NCI-H1092 treated with DMSO at 0.1 percent for 48 hours (cell line): ENCODE measurements at places on chromosomes 11 and 22.

DNA sequence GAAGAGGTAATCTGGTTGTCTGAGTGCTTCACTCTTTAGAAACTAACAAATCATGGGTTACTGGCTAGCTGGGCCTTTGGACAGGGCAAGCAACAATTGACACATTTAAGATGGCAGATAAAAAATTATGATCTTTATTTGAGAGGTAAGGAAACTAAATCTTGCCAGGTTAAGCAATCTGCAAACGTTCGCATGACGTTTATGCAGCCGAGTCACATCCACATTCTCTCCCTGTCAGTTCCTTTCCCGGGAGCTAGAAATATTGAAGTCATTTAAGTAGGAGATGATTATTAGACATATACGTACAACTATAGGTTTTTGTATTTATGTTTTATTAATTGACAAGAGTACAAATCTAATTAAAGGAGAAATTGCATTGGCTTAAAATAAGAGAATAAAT, 57.4 kb upstream of the RCN1 start:
- DNase-seq: no peak

DNA sequence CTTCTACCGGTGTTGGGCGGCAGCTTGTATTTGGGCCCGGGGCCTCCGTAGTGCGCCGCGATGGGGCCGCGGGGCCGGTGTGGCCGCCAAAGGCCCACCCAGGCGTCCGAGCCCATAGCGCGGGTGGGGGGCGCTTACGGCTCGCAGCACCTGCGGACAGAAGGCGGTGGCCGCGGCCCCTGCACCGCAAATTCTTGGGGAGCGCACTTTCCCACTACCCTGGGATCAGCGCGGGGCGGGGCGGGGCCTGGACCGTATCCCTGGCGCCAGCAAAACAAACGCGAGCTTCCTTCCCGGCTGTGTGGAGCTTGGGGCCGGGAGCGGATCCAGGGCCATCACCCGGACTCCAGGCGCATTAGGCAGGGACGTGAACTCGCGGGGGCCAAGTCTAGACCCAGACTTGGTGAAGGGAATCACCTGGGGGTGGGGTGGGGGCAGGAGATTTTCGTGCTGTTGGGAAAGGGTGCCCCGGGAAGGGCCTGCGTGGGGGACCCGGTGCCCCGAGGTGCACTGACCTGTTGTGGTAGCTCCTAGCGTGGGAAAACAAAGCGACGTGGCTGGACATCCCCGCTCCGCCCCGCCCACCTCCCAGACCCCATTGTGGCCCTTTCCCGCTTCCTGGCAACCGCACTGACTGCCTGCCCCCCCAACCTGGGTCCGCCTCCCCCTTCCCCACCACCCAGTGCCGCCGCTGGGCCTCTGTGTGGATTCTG, 2.3 kb upstream of the TYMP start:
- no peak for DNase-seq

GRCh38 chr11:125053167-125053566, 9.9 kb upstream of the SLC37A2 start:
- DNase-seq: no peak

DNA sequence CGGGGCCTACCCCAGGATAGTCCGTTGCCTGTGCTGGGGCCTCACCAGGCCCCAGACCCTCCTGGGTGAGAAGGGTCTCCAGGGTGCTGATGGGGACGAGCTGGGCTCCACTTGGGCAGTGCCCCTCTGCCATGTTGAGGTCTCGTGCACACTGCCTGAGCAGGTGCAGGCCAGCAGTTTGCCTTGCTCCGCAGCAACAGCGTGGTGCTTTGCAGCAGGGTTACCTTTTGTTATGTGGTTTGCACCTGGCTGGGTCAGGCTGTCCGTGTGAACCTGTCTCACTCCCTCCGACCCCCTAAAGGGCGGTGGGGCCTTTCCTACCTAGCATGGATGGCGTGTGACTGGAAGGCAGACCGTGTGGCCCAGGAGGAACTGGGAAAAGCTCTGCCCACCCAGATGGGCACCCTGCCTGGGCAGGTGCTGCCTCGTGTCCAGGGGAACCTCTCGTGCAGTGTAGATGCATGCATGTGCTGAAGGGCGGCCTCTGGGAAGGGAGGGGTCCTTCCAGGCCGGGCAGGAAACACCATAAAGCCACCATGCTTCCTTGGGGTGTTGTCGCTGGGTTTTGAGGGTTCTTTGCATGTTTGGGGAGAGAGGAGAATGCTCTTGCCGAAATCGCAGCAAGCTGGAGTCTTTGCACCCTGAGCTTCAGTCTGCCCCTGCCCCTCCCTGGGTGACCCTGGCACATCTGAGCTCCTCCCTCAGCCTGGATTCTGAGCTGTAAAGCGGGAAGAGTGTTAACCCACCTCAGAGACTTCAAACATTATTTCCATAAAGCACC, 75.4 kb upstream of the PPARA start:
- DNase-seq: no peak

DNA sequence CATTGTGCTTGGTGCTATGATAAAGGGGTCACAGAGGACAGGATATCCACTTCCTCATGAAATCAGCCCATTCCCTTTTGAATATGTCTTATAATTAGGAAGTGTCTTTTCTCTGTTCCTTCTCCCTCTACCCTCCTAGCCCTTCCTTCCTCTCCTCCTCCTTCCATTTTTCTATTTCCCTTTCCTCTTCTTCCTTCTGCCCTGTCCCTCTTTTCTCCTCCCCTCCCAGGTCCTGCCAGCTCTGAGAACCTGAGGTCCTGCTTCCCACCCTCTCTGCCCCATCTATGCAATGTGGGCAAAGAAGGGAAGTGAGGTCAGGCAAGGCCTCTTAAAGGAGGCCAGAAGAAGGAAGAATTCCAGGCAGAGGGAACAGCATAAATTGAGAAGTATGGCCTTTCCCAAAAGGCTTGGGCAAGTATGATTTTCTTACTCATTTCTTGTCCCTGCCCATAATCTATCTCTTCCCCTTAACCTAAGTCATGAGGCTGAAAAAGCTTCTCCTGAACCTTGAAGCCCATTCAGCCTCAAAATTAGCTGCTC, 7.7 kb upstream of the UBASH3B start:
- DNase-seq: no peak

- no peak for DNase-seq
These were observed 10.7 kb downstream of the PRPF19 start for GRCh38 chr11:60895687-60896086.
